ENCODE measurements at places on chromosomes 6 and 20. TPM values are rescaled to one million over a fixed set of nuclear protein-coding genes. Genes with fewer than 3 reads are reported as not detected.

The BTNL2 gene
- total RNA-seq, result not detected

The CCN6 gene
- total RNA-seq, result not detected

The SYNCRIP gene
- 179 TPM for total RNA-seq

The RIPPLY2 gene
- not detected for total RNA-seq

The LBP gene
- not detected for total RNA-seq

DNA sequence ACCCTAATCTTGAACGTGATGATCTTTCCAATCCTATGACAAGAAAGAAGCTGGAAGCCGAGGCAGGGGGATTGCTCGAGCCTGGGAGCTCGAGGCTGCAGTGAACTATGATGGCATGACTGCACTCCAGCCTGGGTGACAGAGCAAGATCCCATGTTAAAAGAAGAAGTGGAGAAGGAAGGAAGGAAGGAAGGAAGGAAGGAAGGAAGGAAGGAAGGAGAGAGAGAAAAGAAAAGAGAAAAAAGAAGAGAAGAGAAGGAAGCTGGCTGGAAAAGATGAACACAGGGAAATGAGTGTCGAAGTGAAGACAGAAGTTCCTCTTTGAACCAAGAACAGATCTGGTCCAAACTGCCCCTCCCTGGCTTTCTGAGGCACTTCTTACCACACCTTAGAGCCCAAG, 136.0 kb upstream of the PRND start:
- H3K36me3 ChIP-seq, result no peaks in the 10 kb centered on the region
- peaks cover 14% of the 10 kb centered on the region for H3K27me3 ChIP-seq
- no peak overlapping the region for H3K27ac ChIP-seq
- H3K4me1 ChIP-seq, result no peaks in the 10 kb centered on the region
- H3K4me3 ChIP-seq, result no peak overlapping the region

GRCh38 chr6:70415247-70415646, 1.9 kb downstream of the FAM135A start:
- H3K27ac ChIP-seq, result no peak overlapping the region
- peak overlapping the region; percentile 48 for H3K4me3 ChIP-seq
- H3K4me1 ChIP-seq, result peaks cover 24% of the 10 kb centered on the region

DNA sequence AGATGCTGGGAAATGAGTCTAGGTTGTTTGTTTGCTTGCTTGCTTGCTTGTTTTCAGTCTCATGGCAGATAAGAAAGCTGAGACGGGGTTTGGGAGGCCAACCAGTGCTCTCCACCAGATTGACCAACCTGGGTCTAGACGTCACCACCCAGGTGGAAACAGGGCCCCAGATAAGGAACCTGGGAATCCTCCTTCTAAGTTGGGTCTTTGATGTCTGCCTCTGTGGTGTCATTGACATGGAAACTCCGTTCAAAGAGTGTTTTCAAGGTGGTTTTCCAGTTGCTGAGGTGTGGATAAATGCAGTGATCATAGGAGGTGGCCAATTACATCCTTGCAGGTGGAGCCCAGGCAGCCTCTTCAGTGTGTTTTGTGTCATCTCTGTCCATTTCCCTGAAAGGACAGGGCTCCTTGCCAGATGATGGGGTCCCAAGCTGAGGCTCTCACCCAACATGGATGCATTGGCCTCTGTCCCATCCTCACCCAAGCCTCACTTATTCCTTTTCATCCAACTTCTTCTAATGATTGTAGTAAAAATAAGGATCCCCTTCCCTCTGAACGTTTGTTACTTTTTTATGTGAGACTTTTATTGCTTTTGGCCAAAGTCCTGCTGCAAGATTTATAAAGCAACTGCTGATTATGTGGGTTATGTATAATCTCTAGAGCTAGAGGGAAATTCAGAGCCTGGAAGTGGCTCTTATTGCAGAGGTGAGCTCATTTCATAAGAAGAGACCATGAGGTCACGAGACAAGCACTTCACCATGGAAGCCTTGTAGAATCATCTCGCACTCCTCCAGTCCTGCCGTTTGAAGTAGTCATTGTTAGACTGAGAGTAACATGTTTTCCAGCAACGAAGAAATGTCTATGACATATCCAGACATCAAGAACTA, 32.0 kb upstream of the SYNDIG1 start:
- H3K27ac ChIP-seq, result no peak overlapping the region
- no peaks in the 10 kb centered on the region for H3K4me1 ChIP-seq
- no peaks in the 10 kb centered on the region for H3K36me3 ChIP-seq
- H3K4me3 ChIP-seq, result no peak overlapping the region
- no peaks in the 10 kb centered on the region for H3K27me3 ChIP-seq

DNA sequence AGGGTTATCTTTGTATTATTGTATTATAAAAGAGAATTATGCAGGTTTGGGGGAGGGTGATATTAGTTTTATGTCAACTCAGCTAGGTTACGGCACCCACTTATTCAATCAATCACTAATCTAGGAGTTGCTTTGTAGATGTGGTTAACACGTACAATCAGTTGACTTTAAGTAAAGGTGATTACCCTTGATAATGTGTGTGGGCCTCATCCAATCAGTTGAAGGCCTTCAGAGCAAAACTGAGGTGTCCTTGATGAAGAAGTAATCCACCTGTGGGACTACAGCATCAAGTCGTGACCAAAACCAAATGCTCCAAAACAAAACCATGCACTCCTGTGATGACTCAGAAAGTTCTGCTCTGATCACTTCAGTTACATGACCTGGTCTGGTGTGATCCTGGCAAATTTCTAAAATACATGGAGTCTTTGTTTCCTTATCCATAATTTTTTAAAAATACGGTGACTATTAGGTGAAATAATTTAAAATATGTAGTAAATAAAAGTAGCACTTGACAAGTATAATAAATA, 114.1 kb downstream of the IYD start:
- H3K4me3 ChIP-seq, result no peak overlapping the region
- H3K27me3 ChIP-seq, result peaks cover 13% of the 10 kb centered on the region
- no peak for DNase-seq
- H3K36me3 ChIP-seq, result no peaks in the 10 kb centered on the region

DNA sequence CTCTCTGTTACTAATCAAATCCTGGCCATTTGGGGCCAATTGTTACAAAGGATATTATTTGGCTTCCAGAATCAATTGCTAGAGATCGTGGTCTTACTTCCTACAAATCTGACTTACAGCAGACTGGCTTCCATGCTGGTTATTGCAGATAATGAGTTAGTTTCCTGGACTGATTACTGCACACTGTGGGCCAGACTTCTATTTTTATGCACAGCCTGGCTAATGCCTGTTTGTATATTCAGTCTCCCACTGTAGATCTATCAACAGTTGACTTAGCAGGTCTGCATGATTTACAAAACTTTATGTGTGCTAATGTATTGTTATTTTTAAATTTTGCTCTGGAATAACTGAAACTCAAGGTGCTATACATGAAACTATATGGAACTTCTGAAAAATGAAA, 25.8 kb upstream of the FBXL4 start:
- no peak overlapping the region for H3K27ac ChIP-seq
- DNase-seq, result no peak
- H3K27me3 ChIP-seq, result peaks cover 5% of the 10 kb centered on the region
- no peaks in the 10 kb centered on the region for H3K36me3 ChIP-seq
- no peak overlapping the region for H3K4me3 ChIP-seq
- no peaks in the 10 kb centered on the region for H3K4me1 ChIP-seq

GRCh38 chr6:16103722-16104121, 25.2 kb upstream of the MYLIP start:
- H3K4me3 ChIP-seq, result no peak overlapping the region
- H3K36me3 ChIP-seq, result no peaks in the 10 kb centered on the region
- no peak overlapping the region for H3K27ac ChIP-seq
- no peaks in the 10 kb centered on the region for H3K27me3 ChIP-seq
- DNase-seq, result no peak

DNA sequence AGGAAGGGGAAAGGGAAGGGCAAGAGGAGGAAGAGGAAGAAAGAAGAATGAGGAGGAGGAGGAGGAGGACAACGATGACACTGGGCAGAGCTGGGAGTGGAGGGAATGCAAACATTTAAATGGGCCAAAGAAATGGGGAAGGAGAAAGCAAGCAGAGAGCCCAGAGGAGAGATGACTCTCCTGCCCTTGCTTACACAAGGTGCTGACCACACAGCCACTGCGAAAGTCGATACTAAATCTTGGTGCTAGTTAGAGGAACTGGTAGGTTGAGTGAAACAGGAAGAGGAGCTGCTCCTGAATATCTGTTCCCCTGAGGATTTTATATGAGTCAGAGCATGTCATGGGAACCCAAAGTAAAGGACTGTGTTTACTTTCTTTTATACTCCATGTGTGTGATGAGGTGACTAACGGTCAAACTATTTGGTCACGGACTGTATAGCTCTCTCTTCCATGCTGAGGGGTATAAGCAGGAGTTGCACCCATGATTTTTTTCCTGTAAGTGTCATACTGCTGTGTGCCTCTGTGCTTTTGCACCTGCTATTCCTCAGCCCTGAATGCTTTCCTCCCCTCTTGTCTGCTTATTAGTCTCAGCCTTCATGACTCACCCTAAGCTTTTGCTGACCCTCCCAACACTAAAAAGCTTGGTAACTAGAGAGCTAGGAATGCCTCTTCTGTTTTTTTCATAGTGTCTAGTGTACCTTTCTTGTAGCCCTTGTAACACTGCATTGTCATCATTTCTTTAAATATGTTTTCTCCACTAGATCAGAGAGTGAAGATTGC, 9.5 kb upstream of the PAQR8 start:
- H3K4me1 ChIP-seq, result peaks cover 19% of the 10 kb centered on the region
- no peak for DNase-seq
- H3K27me3 ChIP-seq, result no peaks in the 10 kb centered on the region
- H3K36me3 ChIP-seq, result no peaks in the 10 kb centered on the region
- H3K4me3 ChIP-seq, result no peak overlapping the region
- H3K27ac ChIP-seq, result no peak overlapping the region

DNA sequence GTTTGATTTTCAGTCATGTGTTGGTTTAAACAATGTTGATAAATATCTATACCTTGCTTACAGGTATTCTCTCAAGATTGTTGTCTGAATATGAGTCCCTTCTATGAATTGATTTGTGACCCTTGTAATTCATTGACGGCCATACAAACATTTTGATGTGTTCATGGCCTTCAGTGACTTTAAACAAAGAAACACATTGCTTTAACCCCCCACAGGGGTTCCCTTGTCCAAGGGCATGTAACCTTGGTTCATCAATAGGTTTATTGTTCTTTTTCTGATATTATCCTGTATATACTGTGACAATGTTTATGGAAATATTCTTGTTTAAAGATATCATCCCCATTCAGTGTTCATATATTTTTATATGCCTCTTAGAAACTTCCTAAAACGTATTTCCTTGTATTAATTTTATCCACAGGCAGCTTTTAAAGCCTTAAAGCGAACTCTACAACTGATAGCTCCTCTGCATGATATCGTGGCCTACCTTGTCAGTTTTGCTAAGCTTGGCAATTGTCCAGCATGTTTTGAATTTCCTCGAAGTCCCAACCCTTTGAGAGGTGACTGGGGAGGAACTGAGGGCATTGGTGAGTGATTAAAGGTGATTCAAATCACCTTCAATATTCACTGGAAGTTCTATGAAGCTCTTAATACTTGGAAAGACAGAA, 87.0 kb downstream of the CD164 start:
- no peak overlapping the region for H3K27ac ChIP-seq
- no peaks in the 10 kb centered on the region for H3K36me3 ChIP-seq
- peaks cover 4% of the 10 kb centered on the region for H3K27me3 ChIP-seq
- no peaks in the 10 kb centered on the region for H3K4me1 ChIP-seq
- H3K4me3 ChIP-seq, result no peak overlapping the region
- no peak for DNase-seq

DNA sequence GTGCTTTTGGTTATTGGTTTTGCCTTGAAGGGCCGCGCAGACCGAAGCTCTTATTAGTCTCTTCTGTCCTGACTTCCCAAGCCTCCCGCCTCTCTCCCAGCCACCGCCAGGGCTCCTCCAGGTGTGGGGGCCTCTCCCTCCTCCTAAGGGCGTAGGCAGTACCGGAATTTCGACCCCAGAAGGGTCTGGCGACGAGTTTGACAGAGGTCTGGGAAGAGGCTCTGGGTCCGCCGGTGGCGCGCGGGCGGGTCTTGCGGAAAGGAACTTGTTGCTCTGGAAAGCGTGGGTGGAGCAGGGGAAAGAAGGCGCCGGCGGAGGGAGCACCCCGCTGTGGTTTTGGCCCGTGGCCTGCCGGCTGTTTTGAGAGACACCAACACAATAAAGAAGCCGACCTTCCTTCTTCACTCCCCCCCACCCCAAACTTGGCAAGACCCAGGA, 1.8 kb downstream of the PCSK2 start:
- DNase-seq, result no peak
- H3K27me3 ChIP-seq, result peaks cover 41% of the 10 kb centered on the region
- H3K36me3 ChIP-seq, result no peaks in the 10 kb centered on the region
- H3K4me3 ChIP-seq, result no peak overlapping the region

- no peak overlapping the region for H3K4me3 ChIP-seq
- H3K27me3 ChIP-seq, result no peaks in the 10 kb centered on the region
- H3K27ac ChIP-seq, result no peak overlapping the region
- no peak for DNase-seq
These were observed 9.6 kb downstream of the PIGT start for GRCh38 chr20:45425561-45425960.

GRCh38 chr6:33949877-33950435, 146.2 kb upstream of the MLN start:
- no peak overlapping the region for H3K27ac ChIP-seq
- H3K4me3 ChIP-seq, result no peak overlapping the region
- no peak for DNase-seq
- H3K27me3 ChIP-seq, result no peaks in the 10 kb centered on the region
- H3K36me3 ChIP-seq, result no peaks in the 10 kb centered on the region

- H3K27ac ChIP-seq, result no peak overlapping the region
- peaks cover 12% of the 10 kb centered on the region for H3K27me3 ChIP-seq
- no peak overlapping the region for H3K4me3 ChIP-seq
- no peaks in the 10 kb centered on the region for H3K36me3 ChIP-seq
- no peak for DNase-seq
These were observed 137.8 kb downstream of the SOD2 start for GRCh38 chr6:159555082-159555875.

Measured in activated CD8-positive, alpha-beta T cell treated with anti-CD3 and anti-CD28 coated beads for 36 hours (primary cell).